ENCODE measurements at places on chromosomes 7 and 10. TPM values are rescaled to one million over a fixed set of nuclear protein-coding genes. Genes with fewer than 3 reads are reported as not detected.

GRCh38 chr7:151185762-151186639 lies 1.0 kb downstream of the ASB10 start:
- DNase-seq = no peak

Gene AFAP1L2
- total RNA-seq = 17.9 TPM

Gene PTPN20
- total RNA-seq = 2.5 TPM

Gene HECTD2
- total RNA-seq = 23.4 TPM

- no peak for DNase-seq
Observed at GRCh38 chr10:82266438-82266837, 391.4 kb downstream of the NRG3 start.

Gene C7orf33
- not detected for total RNA-seq

Gene ACSM6
- total RNA-seq = 1.8 TPM

Gene OR2A42
- total RNA-seq = 0.08 TPM

Gene CPXM2
- 23.6 TPM for total RNA-seq

GRCh38 chr10:67657775-67658174 lies 38.2 kb downstream of the CTNNA3 start:
- no peak for DNase-seq

DNA sequence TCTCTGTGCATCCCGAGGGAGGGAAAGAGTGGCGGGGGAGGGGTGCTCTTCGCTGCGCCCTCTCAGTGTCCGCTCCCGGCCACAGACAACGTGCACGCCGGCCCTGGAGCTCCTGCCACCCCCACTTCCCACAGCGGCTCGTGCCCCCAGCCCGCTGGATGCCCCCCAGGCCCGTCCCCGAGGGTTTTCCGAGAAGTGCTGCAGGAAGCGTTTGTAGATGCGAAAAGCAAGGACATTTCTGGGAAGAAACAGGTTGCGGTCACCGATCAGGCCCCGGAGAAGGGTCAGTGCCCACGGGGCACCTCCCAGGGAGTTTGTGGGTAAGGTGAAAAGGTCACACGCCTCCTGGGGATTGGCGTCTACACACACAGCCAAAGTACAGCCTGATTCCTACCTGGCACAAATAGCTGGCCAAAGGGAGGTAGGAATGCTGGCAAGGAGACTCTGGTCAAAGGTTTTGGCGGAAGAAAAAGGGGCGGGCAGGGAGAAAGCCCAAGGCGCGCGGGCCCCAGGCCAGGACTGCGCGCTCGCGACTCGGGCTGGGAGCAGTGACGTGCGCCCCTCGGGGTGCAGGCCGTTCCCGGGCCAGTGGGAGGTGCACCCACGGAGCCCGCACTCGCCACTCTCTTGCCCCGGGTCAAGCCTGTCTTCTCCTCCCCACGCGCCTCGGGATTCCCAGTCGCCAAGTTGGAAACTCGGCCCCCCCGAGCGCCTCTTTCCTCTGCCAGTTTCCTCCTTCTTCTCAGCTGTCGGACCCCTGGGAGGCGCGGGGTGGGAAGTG lies 1.5 kb upstream of the NRP1 start:
- peak; percentile 70 for DNase-seq

DNA sequence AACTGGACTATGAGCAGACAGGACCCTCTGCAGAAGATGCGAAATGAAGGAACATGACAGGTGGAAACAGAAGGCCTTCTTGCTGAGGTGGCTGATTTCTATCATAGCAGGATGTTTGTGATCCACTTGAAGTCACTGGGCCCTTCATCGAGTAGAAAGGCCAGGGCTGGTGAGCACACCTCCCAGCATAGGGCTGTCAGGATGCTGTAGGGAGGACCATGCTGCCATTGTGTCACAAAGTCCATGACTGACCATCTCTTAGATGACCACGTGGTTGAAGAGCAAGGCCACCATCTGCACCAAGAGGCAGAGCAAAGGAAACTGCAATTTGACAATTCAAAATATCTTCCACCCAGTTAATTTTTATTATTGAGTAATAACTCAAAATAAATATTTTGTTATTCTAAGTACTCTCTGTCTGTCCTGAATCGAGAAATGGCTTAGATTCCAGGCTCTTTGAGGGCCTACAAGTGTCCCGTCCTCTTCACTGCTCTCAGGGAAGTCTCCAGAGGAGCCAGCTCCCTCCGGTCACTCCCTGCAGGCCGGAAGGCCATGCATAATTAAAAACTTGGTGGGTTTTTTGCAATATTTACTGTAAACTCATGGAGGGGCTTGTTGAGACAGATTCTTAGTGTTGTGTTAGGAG lies 249.3 kb upstream of the ZMIZ1 start:
- DNase-seq = no peak

DNA sequence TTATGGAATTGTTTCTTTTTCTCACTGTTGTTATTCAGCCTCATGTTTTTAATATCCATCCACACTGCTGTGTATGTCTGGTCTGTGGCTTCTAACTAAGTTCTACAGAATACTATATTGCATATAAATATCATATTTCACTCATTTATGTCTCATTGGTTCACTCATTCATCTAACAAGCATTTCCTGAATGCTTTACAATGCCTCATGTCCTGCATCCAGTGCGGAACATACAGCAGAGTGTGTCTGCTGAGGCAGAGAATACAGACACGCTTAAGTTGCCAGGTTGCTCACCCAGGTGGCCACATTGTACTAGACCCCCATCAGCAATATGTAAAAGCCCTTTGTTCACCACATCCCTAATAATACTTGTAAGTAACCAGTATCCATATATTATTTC lies 111.8 kb upstream of the CNTNAP2 start:
- no peak for DNase-seq

Gene FAM241B
- 5.6 TPM for total RNA-seq

GRCh38 chr7:142153400-142153799 lies 41.9 kb downstream of the MGAM2 start:
- no peak for DNase-seq

DNA sequence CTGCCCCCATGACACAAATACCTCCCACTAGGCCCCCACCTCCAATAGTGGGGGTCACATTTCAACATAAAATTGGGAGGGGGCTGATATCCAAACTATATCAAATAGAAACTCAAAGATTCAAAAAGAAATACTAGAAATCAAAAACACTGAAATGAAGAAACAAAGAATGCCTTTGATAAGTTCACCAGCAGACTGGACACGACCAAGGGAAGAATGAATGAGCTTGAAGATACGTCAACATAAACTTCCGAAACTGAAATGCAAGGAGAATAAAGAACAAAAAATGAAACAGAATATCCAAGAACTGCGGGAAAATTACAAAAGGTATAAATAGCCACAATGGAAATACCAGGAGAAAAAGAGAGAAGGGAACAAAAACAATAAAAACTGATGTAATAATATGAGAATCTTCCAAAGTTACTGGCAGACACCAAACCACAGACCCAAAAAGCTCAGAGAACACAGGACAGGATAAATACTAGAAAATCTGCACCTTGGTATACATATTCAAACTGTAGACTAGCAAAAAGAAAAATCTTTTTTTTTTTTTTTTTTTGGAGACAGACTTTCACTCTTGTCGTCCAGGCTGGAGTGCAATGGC lies 49.5 kb downstream of the BRI3 start:
- no peak for DNase-seq

Gene ANXA8L1
- total RNA-seq = 65.7 TPM

GRCh38 chr7:73907554-73908122 lies 46.7 kb downstream of the TMEM270 start:
- no peak for DNase-seq

- DNase-seq = no peak
Observed at GRCh38 chr10:75468612-75469005, 37.2 kb downstream of the LRMDA start.

DNA sequence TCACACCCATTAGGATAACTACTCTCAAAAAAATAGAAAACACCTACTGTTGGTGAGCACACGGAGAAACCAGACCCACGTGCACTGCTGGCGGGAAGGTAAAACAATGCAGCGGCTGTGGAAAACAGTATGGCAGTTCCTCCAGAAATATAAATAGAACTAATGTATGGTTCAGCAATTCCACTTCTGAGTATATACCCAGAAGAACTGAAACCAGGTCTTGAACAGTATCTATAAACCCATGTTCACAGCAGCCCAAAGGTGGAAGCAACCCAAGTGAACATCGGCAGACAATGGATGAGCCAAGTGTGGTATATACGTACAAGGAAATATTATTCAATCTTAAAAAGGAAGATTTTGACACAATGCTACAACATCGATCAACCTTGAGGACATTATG lies 164.7 kb downstream of the ZMYND11 start:
- no peak for DNase-seq

DNA sequence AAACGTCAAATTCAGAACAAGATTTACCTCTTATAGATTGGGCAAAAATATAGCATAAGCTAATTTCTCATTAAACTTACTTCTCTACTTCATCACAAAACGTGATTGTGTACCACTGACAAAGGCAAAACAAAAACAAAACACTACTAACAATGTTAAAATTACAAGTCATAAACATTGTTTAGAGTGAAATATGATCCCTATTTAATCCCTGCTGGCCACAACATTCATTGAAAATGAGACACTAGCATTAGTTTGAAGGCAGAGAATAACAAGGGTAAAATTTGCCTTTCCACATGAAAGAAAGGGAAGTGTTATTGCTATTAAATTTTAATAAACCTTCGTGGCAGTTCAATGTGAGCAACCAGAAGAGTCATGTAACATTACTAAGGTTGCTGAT lies 45.0 kb downstream of the SEMA3A start:
- no peak for DNase-seq

Gene GSTO1
- 79.4 TPM for total RNA-seq

Gene SPDYE5
- total RNA-seq = 0.39 TPM

Gene DDX50
- total RNA-seq = 33.9 TPM

Gene STEAP1B
- total RNA-seq = 0.73 TPM

- peak; percentile 64 for DNase-seq
Observed at GRCh38 chr7:25619963-25620799, 391.9 kb upstream of the NPVF start.

GRCh38 chr10:127715782-127716378 lies 21.1 kb upstream of the FOXI2 start:
- DNase-seq = no peak

GRCh38 chr10:5608608-5609220 lies 57.7 kb downstream of the ASB13 start:
- no peak for DNase-seq

DNA sequence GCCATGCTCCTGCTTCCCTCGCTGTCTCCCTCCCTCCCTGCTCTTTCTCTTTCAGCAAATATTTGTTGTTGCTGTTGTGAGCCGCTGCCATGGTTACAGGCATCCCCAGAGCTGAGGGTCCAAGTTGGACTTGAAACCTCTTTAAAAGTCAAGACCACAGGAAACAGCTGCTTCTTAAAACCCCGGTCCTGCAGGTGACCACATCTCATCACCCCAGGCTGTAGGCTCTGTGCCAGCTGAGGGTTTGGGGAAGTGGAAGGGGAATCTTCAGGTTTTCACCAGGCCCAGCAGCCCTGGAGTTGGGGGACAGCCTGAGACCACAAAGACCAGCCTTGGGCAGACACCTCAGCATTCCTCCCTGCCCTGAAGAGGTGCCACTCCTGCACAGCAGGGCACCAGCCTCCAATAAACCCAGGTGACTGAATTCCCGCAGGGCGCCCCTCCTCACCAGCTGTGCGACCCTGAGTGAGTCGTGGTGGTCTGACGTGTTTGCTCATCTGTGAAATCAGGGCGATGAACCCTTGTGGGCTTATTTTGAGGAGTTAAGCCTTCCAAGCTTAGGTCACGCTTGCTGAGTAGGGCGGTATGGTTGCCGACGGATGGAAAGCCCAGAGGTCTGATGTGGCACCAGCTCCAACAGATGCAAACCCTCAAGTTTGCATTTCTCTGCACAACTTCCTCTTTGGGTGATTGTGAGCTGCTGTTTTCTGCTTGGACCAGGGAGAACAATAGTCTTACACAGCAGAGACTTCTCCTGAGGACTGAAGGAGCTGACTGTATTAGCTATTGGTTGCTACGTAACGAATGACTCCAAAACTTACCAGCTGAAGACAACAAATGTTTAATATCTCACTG lies 24.8 kb downstream of the NPTX2 start:
- no peak for DNase-seq

- no peak for DNase-seq
Observed at GRCh38 chr10:91653219-91653870, 20.5 kb upstream of the PPP1R3C start.

- no peak for DNase-seq
Observed at GRCh38 chr7:1154172-1154739, 5.7 kb downstream of the ZFAND2A start.

Gene AOAH
- 12.3 TPM for total RNA-seq

DNA sequence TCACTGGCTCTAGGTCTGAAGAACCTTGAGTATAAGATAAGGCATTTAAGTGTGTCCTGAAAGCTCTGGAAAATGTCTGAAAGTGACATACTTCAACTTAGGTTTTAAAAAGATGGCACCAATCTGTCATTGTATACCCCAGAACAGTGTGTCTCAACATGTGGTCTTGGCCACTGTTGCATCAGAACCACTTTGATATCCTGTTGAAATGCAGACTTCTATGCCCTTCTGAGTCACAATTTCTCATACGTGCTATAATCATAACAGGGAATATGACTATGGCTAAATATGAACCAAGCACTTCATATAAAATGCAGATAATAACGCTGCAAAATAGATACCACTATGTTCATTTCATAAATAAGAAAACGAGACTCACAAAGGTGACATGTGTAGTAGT lies 38.0 kb upstream of the GPAM start:
- DNase-seq = no peak

- DNase-seq = no peak
Observed at GRCh38 chr10:88913127-88913526, 33.1 kb downstream of the STAMBPL1 start.

Gene GTF2IRD1
- 30.0 TPM for total RNA-seq

Gene AGR2
- total RNA-seq = 216 TPM

DNA sequence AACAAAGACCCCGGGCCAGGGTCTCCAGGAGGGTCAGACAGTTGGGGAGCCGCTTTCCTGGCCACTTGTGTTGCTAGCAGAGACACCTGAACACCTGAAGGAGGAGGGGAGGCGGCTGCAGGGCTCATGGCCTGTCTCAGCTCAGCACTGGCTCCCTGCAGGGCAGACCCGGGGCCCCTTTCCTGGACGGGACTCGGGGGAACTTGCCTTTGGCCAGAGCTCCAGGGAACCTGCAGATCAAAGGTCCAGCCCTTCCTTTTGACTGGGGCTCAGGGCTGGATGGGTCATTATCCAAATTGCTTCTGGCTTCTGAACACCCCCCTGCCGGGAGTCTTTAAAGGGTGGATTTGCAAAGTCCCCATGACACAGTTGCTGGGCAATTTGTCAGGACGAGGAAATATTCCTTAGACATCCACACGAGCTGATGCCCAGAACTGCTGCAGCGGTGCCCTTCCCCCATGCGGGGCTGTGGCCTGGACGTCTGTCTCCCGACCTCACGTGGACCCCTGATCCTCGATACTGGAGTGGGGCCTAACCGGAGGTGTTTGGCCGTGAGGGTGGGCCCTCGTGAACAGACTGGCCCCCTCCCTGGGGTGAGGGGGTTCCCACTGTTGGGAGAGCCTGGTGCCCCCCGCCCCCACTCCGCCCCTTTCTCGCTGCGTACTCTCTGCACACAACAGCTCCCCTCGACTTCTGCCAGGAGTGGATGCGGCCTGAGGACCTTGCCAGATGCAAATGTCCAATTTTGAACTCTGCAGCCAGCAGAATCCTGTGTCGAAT lies 194.3 kb downstream of the ELFN1 start:
- DNase-seq = no peak

Gene CYP26C1
- total RNA-seq = 0.10 TPM

Gene MOGAT3
- total RNA-seq = not detected

Gene C10orf143
- 11.6 TPM for total RNA-seq

- no peak for DNase-seq
Observed at GRCh38 chr7:91953618-91954017, 13.0 kb downstream of the AKAP9 start.

Gene ANKRD1
- 0.62 TPM for total RNA-seq

Gene ZNF680
- total RNA-seq = 24.2 TPM
